ENCODE measurements at places on chromosomes 16 and 17. TPM values are rescaled to one million over a fixed set of nuclear protein-coding genes. Genes with fewer than 3 reads are reported as not detected.

The PRAC2 gene
- 12.9 TPM for total RNA-seq

The TOM1L1 gene
- total RNA-seq, result 67.3 TPM

The KRTAP4-4 gene
- not detected for total RNA-seq

The TEX14 gene
- not detected for total RNA-seq

The SMIM22 gene
- total RNA-seq, result 457 TPM

DNA sequence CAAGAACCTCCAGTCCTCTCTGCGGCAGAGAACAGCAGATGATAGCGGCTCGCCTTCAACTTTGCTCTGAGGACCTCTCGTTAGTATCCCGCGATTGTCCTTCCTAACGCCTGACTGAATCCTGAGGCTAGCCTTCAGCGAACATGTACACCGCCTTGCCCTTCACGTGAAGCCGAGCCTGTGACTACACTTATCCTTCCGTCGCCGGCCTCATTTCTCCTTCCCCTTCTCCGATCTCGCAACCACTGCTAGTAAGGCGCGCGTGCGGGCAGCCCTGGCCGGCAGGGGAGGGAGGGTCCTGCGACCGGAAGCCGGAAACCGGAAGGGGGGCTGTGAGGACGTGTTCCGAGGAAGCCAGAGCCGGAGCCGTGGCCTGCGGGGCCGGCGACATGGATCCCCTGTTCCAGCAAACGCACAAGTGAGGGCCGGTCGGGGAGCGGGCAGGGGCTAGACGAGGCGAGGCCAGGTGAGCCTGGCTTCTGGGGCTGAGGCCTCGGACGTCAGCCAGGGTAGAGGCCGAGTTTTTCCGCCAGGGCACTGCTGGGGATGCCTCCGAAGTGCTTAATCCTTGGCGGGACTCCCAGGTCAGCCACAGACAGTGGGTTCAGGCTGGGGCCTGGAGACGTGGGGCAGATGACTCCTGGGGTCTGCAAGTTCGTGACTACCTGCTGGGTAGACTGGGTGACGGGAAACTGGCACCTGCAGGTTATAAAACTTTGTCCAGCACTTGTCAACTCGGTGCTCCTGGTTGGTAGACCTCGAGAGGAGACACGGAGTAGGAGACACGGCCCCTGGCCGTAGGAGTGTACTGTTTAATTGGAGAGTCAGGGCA lies at the start of gene GOSR2:
TSS of gene GOSR2 (plus strand) at position 357 of the 832 bp plus-strand sequence. CDS start at position 390, 33 bp downstream.
- no peaks in the 10 kb centered on the region for H3K36me3 ChIP-seq
- peak; percentile 90 for DNase-seq
- peak within 1 kb of the TSS; percentile 90 for H3K27ac ChIP-seq
- peaks cover 8% of the 10 kb centered on the region for H3K4me1 ChIP-seq
- peak within 1 kb of the TSS; percentile 98 for H3K4me3 ChIP-seq

GRCh38 chr17:40374821-40375498 lies 10.4 kb upstream of the GJD3 start:
- no peak for DNase-seq
- no peaks in the 10 kb centered on the region for H3K36me3 ChIP-seq
- no peak overlapping the region for H3K27ac ChIP-seq
- H3K27me3 ChIP-seq, result no peaks in the 10 kb centered on the region
- no peaks in the 10 kb centered on the region for H3K4me1 ChIP-seq

DNA sequence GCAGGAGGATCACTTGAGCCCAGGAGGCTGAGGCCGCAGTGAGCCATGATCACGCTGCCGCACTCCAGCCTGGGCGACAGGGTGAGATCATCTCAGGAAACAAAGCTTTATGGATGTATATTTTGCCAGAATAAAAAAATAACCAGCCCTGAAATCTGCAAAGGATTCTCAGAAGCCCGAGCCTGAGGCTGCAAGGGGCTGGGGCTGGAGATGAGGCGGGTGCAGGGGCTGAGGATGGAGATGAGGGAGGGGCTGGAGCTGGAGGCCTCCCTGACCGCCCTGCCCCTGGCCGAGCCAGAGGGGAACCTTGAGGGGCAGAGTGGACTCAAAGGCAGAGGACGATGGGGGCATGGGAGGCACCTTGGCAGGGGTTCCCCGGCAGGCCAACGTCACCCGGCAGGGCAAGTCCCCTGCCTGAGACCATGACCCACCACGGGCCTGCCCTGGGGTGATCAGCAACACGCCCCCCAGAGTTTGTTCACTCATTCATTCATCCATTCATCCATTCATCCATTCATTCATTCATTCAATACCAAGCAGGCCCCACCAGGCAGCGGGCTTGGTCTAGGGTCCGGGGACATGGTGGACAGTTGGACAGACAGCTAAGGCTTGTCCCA lies 32.5 kb downstream of the PIEZO1 start:
- no peaks in the 10 kb centered on the region for H3K27me3 ChIP-seq
- no peak overlapping the region for H3K27ac ChIP-seq
- no peaks in the 10 kb centered on the region for H3K36me3 ChIP-seq
- no peaks in the 10 kb centered on the region for H3K4me1 ChIP-seq

GRCh38 chr16:86625821-86626220 lies 47.5 kb downstream of the FOXL1 start:
- DNase-seq, result no peak
- H3K4me1 ChIP-seq, result no peaks in the 10 kb centered on the region
- no peak overlapping the region for H3K4me3 ChIP-seq

DNA sequence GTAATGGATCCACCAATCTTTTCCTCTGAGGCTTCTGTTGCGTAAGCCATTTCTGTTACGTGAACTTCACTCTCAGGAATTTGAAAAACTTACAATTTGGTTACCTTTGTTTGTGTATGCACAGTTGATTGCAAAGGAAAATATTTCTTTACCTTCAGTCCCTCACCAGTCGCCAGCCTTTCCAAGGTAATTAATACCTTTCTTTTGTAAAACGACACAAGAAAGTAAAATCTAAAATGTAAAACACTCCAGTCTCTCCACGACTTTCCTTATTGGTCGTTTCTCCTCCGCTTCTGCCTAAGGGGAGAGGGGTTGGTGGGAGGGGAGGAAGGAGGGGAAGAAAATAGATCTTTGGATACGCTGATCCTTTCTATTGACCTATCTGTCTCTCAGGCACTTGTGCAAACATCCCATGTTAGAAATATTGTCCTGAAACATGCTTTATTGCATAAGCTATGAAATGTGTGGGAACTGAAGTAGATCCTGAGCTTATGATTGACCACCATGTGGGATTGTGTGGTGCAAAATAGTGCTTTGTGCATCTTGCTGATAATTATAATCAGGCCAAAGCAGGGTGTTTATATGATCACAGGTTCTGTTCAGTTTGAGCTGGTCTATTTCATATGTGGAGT lies 32.4 kb upstream of the EFCAB13 start:
- H3K27ac ChIP-seq, result no peak overlapping the region
- DNase-seq, result no peak
- H3K36me3 ChIP-seq, result no peaks in the 10 kb centered on the region
- no peaks in the 10 kb centered on the region for H3K4me1 ChIP-seq

- no peaks in the 10 kb centered on the region for H3K27me3 ChIP-seq
- H3K36me3 ChIP-seq, result peaks cover 12% of the 10 kb centered on the region
- no peak overlapping the region for H3K4me3 ChIP-seq
- peak; percentile 32 for DNase-seq
Measured at GRCh38 chr16:72091217-72091616, 2.2 kb downstream of the TXNL4B start.

DNA sequence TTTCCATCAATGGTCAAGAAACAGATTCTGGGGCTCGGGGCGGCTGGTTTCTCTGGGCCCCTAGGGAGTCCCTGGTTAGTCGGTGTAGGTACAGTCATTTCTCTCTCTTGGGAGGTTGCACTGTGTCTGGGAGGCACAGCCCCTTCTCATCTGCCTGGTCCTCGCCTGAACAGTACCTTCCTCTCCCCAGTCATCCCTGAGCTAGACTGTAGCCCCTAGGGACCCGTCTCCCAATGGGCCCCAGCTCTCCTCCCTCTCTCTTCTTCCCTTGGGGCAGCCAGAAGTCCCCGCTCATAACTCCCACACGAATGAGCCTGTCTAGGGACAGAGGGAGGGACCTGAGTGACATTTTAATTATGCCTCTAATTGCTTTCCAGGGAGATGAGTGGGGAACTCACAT lies 20.2 kb upstream of the CPSF4L start:
- no peaks in the 10 kb centered on the region for H3K27me3 ChIP-seq
- H3K4me1 ChIP-seq, result peaks cover 22% of the 10 kb centered on the region
- no peak overlapping the region for H3K4me3 ChIP-seq
- peaks cover 11% of the 10 kb centered on the region for H3K36me3 ChIP-seq
- no peak overlapping the region for H3K27ac ChIP-seq

GRCh38 chr16:47779201-47780016 lies 318.3 kb downstream of the PHKB start:
- no peaks in the 10 kb centered on the region for H3K4me1 ChIP-seq
- no peak overlapping the region for H3K4me3 ChIP-seq
- no peak for DNase-seq
- no peak overlapping the region for H3K27ac ChIP-seq
- no peaks in the 10 kb centered on the region for H3K27me3 ChIP-seq

DNA sequence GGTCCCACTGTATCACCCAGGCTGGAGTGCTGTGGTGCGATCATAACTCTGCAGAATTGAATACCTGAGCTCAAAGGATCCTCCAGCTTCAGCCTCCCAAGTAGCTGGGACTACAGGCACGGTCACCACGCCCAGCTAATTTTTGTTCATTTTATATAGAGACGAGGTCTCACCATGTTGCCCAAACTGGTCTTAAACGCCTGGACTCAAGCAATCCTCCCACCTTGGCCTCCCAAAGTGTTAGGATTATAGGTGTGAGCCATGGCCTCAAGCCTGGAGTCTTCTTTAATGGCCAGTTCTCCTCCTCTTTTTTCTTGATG lies 484 bp downstream of the CD300LB start:
- DNase-seq, result no peak
- H3K27me3 ChIP-seq, result no peaks in the 10 kb centered on the region
- no peak overlapping the region for H3K27ac ChIP-seq
- H3K4me3 ChIP-seq, result no peak overlapping the region

GRCh38 chr17:77054936-77055335 lies 85.8 kb upstream of the SEC14L1 start:
- no peak for DNase-seq
- H3K36me3 ChIP-seq, result no peaks in the 10 kb centered on the region
- H3K4me3 ChIP-seq, result no peak overlapping the region
- no peaks in the 10 kb centered on the region for H3K4me1 ChIP-seq
- H3K27ac ChIP-seq, result no peak overlapping the region
- no peaks in the 10 kb centered on the region for H3K27me3 ChIP-seq

GRCh38 chr17:82930043-82930923 lies 90.5 kb upstream of the ZNF750 start:
- no peaks in the 10 kb centered on the region for H3K36me3 ChIP-seq
- no peaks in the 10 kb centered on the region for H3K27me3 ChIP-seq
- no peaks in the 10 kb centered on the region for H3K4me1 ChIP-seq
- no peak for DNase-seq

DNA sequence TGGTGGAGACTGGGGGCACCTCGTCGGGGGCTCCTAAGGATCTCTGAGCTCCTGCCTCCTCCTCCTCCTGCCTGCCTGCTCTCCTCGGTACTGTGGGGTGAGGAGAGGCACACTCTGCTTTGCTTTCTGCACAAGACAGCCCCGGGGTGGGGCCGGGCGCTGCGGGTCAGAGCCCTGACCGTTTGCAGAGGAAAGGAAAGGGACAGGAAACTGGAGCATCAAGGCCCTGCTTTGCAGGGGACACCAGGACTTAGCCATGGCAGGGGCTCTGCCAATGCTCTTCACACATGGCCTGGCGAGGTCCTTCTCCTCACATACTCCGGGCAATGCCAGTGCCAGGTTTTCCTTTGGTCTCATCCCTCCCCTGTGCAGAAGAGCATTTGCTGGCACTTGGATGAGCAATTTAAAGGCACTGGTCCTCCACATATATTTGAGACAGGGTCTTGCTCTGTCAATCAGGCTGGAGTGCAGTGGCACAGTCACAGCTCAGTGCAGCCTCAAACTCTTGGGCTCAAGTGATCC lies 23.8 kb upstream of the DOC2B start:
- no peak overlapping the region for H3K4me3 ChIP-seq
- DNase-seq, result no peak
- H3K4me1 ChIP-seq, result peaks cover 6% of the 10 kb centered on the region
- no peak overlapping the region for H3K27ac ChIP-seq
- no peaks in the 10 kb centered on the region for H3K27me3 ChIP-seq

GRCh38 chr16:18833707-18834505 lies 32.6 kb upstream of the ARL6IP1 start:
- no peak overlapping the region for H3K27ac ChIP-seq
- H3K27me3 ChIP-seq, result no peaks in the 10 kb centered on the region
- peaks cover 47% of the 10 kb centered on the region for H3K36me3 ChIP-seq
- peak; percentile 27 for DNase-seq
- no peak overlapping the region for H3K4me3 ChIP-seq

DNA sequence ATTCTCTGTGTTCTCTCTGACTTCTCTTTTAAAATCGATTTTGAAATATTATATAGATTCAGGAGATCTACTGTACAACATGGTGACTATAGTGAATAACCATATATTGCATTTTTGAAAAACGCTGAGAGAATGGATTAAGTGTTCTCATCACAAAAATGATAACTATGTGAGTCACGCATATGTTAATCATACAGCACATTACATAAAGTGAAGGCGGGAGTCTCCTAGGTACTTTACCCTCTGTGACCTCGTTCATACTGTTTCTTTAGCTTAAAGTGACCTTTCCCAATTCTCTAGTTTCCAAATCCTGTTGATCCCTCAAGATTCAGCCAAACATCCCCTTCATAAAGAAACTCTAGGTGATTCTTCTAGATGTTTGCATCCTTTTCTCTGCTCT lies 3.1 kb upstream of the KRTAP3-2 start:
- no peaks in the 10 kb centered on the region for H3K36me3 ChIP-seq
- no peak overlapping the region for H3K4me3 ChIP-seq
- H3K27ac ChIP-seq, result no peak overlapping the region
- no peaks in the 10 kb centered on the region for H3K27me3 ChIP-seq
- H3K4me1 ChIP-seq, result no peaks in the 10 kb centered on the region

DNA sequence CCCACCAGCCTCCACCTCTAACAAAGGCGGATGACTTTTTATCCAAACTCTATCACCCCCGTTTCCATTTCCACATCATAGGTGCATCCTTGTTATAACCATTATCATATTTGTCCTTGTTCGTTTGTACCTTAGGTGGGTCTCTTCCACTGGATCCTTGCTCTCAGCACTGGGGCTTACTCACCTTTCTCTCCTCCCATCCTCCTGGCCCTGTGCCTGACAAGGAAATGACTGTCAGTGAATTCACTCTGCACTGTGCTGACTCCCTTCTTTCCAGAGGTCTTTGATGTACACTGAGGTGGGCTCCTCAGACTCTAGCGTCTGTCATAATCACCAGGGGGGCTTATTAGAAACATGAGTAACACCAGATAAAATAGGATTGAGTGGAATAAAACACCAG lies 3.1 kb downstream of the GSG1L2 start:
- no peaks in the 10 kb centered on the region for H3K36me3 ChIP-seq
- DNase-seq, result no peak
- H3K4me1 ChIP-seq, result no peaks in the 10 kb centered on the region
- H3K27ac ChIP-seq, result no peak overlapping the region

GRCh38 chr16:84931506-84931905 lies 79.8 kb downstream of the ZDHHC7 start:
- H3K4me1 ChIP-seq, result no peaks in the 10 kb centered on the region
- no peaks in the 10 kb centered on the region for H3K27me3 ChIP-seq
- no peak overlapping the region for H3K27ac ChIP-seq
- DNase-seq, result no peak
